Spinal cord (tissue), 10 donors: ENCODE measurements at places on chromosomes 7 and 10.

DNA sequence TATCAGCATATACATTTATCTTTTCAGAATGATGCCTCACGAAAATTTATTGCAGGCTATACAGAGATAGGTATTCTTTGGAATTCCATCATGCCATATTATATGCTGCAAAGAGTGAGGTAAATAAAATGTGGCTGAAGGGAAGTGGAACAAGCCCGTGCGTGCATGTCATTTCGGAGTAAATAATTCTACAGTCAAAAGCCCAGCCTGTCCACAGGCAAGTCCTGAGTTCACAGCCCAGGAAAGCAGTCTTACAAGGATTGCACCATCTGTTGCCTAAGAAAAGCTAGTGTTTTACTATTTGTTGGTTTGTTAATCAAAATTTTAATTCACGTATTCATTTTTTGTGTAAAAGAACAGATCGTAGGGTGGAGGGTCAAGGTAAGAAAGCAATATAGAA lies 292.4 kb upstream of the AKR1E2 start:
- no peak for DNase-seq

GRCh38 chr10:28266449-28267224 lies 36.2 kb downstream of the MPP7 start:
- no peak for DNase-seq

DNA sequence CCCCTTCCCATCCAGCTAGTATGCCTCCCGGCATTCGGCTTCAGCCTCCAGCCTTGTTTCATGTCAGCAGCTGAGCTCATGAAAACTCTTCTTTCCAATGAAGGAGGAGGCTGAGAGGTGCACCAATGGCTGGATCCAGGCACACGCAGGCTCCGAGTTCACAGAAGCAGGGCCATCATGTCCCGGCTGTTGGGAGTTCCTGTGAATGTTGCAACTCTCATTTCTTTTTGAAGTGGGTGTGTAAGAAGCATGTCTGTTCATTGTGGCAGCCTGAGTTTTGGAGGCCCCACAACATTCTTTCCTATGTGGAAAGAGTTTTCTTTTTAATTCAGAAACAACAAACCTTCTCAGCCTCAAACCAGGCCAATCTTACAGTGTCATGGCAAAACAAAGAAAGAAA lies 89.7 kb downstream of the PTPRE start:
- no peak for DNase-seq

- no peak for DNase-seq
Observed at GRCh38 chr7:81110673-81111072, 191.8 kb upstream of the SEMA3C start.

DNA sequence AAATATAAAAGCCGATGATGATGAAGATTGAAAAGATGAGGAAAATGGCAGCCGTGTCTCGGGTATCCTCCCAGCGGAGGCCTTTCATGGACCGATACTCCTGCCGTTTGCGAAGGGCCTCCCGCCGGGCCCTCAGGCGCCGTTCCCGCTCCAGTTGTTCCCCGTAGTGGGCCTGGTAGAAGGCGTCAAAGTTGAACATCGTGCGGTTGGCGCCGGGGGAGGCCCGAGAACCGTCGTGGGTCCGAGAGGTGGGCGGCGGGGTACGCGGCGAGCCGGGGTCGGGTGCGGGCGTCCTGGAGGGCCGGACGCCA lies 553 bp downstream of the DNAJC30 start:
- no peak for DNase-seq

- no peak for DNase-seq
Observed at GRCh38 chr10:29619241-29619669, 15.5 kb downstream of the SVIL start.

GRCh38 chr7:144824360-144824759 lies 11.5 kb downstream of the TPK1 start:
- DNase-seq: no peak

DNA sequence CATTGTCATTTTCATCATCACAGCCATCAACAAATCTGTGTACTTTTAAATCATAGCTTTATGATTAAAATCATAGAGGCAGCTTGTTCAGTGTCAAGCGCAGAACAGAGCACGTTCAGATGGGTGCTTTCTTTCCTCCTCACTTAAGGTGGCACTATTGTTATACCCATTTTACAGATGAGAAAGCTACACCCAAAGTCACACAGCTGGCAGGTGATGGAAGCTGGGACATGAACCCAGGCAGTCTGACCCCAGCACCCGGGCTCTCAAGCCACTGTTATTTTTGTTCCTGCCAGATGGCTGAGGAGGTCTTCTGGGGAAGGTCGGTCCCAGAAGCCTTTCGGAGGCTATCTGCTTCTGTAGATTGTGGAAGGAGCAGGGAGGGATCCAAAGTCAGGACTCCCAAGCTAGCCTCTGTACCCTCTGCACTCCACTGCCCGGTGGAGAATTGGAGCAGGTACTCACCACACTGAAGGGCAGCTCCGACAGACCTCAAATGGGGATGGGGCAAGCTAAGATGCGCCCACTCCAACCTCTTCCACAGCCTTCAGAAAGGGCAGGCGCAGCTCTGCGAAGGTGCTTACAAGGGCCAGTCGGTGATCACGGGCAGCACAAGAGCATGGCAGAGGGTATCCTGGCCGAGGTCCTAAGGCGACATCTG lies 610 bp downstream of the AVPI1 start:
- DNase-seq: no peak

- no peak for DNase-seq
Observed at GRCh38 chr10:71933651-71934050, 30.5 kb upstream of the CHST3 start.

GRCh38 chr10:67836972-67837371 lies 1.0 kb downstream of the DNAJC12 start:
- no peak for DNase-seq

GRCh38 chr10:71965623-71966022 lies 1.4 kb downstream of the CHST3 start:
- DNase-seq: no peak

- DNase-seq: no peak
Observed at GRCh38 chr10:109721453-109722064, 201.8 kb downstream of the XPNPEP1 start.

GRCh38 chr7:73645643-73646174 lies 21.4 kb upstream of the MLXIPL start:
- no peak for DNase-seq

GRCh38 chr7:75623390-75624133 lies 115.2 kb downstream of the HIP1 start:
- DNase-seq: no peak

GRCh38 chr10:63388421-63389031 lies 77.3 kb downstream of the JMJD1C start:
- DNase-seq: no peak

- DNase-seq: no peak
Observed at GRCh38 chr7:41732436-41732785, 29.5 kb upstream of the INHBA start.

GRCh38 chr7:36951257-36951697 lies 227.0 kb upstream of the AOAH start:
- DNase-seq: no peak

GRCh38 chr7:142882338-142882678 lies 3.2 kb downstream of the TRPV6 start:
- no peak for DNase-seq

- DNase-seq: no peak
Observed at GRCh38 chr10:31975157-31975765, 46.6 kb upstream of the ARHGAP12 start.

- no peak for DNase-seq
Observed at GRCh38 chr10:17208476-17208875, 7.0 kb upstream of the TRDMT1 start.
